ENCODE measurements at places on chromosomes 4 and X.

- DNase-seq, result no peak
Measured at GRCh38 chr4:76804096-76804495, 93.8 kb downstream of the SOWAHB start.

GRCh38 chr4:48943387-48943786, 36.8 kb upstream of the OCIAD2 start:
- DNase-seq, result no peak

DNA sequence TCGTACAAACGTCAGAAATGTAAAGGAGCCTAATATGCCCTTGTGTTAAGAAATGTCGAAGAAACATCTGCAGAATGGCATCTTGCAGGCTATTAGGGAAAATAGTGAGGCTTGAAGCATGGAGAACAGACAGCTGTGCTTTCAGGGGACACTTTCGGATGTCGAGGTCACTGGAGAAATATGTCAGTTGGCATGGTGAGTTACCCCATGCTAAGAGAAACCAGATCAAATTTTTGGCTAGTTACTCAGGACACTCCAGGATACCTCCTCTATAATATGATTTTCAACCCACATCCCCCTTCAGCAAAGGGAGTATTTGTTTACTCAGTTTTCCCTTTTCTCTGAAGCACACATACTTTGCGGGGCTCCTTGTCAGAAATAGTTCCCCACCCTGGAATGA, 171.4 kb downstream of the GPC3 start:
- no peak for DNase-seq

DNA sequence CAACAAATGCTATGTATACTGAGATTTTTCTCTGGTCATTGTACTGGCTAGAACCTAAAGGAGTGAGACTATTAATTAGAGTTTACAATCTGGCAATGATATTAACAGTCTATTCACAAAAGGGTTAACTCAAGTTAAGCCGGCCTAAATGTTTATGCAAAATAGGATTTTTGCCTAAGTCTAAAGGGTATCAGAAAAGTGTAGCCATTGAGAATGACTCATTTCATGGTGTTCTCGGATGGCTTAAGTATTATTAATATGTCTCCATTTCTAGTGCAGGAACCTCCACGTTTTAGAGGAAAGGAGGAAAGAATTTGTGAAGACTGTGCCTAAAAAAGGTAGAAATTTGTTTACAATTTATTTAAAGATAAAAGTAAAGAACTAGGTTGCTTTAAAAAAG, 29.8 kb downstream of the DYNLT3 start:
- no peak for DNase-seq

- no peak for DNase-seq
Measured at GRCh38 chr4:88985088-88985773, 71.8 kb downstream of the FAM13A start.

- DNase-seq, result no peak
Measured at GRCh38 chr4:169492436-169493163, 119.8 kb downstream of the NEK1 start.

GRCh38 chrX:34656842-34657725, at the start of gene TMEM47:
Gene TMEM47, minus strand, starts transcription at chrX:34657285. Its CDS starts 256 bp downstream, at chrX:34657029.
- DNase-seq, result no peak

DNA sequence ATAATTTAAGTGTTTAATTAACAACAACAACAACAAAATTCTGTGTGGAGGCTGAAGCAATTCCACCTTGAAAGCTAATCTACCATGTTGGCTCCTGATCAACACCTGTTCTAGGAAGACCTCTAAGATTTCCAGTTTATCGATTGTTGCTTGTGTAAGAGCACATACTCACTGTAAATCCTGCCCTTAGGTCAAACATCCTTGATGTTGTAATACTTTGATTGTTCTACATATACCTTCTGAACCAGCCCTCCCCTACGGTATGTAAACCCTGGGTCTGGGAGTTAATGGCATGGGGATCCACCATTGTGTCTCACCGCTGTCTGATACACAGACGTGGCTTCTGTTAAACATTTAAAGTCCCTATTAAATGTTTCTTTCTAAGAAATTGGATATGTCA, 73.2 kb downstream of the RASL11B start:
- no peak for DNase-seq

GRCh38 chr4:98966926-98967325, 28.6 kb upstream of the METAP1 start:
- DNase-seq, result no peak

DNA sequence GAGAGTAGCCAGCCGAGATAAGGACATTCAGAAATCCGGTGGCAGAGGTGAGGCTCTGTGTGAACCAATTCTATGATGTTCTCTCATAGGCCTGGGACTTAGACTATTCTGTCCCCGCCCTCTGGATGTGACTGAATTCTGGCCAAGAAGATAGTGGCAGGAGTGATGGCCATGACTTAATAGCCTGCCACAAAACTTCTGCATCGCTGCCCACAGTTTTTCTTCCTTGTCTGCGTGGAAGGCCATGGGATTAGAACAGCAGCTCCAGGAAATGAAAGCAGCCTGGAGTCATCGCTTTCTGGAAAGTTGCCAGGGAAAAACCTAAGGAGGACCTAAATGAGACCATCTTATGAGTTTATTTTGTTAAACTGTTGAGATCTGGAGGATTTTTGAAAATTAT, 134.7 kb downstream of the F11 start:
- DNase-seq, result no peak

- DNase-seq, result no peak
Measured at GRCh38 chr4:177339477-177340374, 30.1 kb downstream of the NEIL3 start.

DNA sequence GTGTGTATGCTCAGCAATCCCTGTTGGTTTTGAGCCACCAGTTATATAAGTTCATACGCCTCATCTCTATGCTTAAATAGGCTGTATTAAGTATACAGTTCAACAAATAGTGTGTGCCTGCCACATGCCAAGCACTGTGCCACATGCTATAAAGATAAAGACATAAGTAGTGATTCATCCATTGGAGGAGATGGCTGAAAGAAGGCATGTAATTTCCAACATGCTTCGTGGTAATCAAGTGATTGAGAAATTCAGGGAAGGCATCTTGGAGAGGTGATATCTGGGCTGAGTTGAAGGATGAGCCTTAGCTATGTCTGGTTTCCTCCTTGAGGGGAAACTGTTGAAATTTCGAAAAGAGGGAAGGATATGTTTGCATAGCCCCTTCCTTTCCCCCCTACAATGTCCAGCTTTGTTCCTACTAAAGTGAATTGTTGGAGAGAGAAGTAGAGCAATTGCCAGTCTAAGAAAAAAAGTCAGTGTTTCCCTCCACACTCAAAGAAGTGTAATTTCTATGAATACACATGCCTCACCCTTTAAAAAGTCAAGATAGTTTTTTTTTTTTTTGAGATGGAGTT, 96.5 kb downstream of the ARHGAP10 start:
- no peak for DNase-seq

DNA sequence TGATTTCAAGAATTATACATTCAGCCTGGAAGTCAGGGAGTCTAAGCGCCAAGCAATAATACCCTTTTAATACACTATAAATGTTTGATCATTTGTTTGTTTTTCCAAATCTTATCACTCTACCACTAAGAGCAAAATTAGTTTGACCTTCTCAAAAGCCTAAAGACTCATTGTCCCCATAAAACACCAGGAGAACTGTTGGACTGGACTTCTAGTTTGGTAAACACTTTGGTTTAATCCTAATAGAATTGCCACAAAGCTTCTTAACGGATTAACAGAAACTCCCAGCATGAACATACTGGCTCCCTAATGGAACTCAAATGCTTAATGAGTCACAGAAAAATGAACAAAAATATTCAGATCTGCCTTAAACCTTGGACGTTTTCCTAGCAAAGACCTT, 34.9 kb downstream of the SYTL5 start:
- DNase-seq, result no peak

GRCh38 chr4:176641237-176641636, 151.5 kb downstream of the VEGFC start:
- no peak for DNase-seq

GRCh38 chr4:129264008-129264657, 168.2 kb downstream of the C4orf33 start:
- DNase-seq, result no peak

DNA sequence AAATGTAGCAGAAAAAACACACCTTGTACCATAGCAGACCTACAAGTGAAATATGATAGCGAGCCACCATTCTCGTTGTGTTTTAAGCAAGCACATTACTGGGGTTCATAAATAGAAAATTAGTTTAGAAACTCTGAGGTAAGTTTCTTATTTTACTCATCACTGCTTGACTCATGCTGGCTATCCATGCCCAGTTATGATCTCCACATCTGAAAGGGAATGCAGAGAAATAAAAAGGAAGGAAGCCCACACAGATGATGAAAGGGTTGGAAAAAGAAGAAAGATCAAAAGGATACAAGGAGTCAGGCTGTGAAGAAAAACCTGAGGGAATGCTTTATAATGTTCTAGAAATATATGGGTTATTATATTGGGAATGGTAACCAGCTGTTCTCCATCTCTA, 54.5 kb downstream of the CAMK2D start:
- DNase-seq, result no peak

DNA sequence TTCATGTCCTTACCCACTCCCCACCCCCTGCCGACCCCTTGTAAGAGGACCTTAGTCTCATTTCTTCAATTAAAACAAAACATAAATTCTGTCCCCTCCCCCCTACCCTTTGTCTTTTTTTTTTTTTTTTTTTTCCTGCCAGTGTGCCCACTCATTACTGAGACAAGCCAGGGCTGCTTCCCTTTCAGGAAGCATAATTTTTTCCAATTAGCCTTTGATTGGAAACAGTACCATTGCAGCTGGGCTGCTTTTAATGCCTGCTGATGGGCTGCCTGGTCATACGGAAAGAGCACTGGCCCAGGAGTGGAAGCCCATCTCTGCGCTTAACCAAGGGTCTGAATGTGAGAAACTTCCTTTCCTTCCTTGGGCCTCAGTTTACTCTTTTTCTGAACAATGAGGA, 18.6 kb upstream of the CAPN6 start:
- no peak for DNase-seq

- no peak for DNase-seq
Measured at GRCh38 chr4:24468071-24468470, 116.3 kb downstream of the DHX15 start.

GRCh38 chr4:134345244-134345643, 143.7 kb upstream of the PABPC4L start:
- DNase-seq, result no peak

DNA sequence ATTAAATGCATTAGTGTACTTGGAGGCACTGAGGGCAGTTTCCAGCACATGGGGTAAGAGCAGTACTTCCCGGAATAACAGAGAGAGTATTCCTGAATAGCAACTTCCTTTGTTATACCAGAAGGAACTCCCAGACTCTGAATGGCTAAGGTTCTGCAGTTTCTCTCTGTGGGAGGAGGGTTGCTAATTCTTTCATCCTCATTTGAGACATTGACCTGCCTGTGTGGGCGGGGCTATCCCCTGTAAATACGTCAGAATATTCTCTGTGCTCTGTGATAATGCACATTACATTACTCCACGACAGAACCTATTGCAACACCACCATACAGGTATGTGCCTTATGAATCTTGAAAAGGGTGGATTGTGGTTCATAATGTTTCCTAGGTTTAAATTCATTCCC, 52.7 kb downstream of the SPINK2 start:
- DNase-seq, result no peak

DNA sequence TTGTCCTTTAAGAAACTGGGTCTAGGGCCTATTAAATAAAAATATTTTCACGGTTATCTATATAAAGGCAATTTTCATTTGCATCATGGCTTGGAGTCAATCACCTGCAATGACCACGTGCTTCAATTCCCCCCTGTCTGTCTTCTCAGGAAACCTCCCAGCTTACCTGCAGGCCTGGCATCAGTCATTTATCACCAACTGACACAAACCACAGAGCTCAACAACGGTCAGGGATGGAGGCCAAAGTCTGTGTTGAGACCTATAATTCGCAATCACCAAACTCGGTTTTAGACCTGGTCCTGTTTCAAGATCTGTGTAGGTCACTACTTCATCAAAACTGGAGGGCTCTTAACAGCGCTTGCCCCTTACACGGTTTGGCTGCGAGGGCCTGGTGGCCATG, 1.9 kb downstream of the SLC9A7 start:
- DNase-seq, result no peak

DNA sequence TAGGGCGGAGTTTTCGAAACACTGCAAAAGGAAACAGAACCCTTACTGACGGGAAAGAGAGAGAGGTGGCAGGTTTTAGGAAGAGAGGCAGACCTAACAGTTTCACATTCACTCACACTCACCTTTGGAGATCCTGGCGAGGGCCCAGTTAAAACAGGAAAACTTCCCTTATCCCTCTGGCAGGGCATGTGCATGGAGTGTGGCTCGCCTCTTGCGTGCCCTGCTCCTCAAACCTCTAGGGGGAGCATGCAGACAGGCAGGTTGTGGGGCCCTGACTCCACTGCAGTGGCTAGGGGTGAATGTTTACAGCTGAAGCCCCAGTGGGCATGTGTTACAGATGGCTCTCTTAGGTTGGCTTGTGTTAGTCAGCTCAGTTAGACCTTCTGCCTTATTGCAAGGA, 451.5 kb downstream of the UBE2NL start:
- no peak for DNase-seq

DNA sequence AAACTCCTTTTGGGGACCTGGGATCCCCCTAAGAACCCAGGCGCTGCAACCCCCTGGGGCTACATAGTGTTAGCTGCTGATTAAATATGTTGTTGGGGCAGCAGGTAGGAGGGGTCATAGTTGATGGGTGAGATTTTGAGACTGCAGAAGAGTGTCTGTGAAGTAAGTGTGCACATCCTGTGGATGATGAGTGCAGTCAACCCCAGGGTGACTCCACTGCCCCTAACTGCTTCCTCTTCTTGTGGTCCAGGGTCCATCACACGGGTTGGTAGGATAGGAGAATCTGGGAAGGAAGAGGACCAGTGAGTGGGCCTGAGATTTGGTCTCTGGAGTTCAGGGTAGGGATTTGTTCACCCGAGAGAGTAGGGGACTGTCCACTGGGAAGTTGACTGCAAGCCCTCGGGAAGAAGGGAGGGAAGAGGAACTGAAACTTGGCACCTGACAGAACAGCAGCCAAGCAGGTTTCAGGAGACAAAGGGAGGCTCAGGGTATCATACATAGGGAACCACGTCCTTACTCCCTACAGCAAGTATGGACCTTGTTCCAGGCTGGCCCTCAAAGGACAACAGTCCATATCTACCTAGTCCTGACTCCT, 8.5 kb downstream of the DLG3 start:
- DNase-seq, result no peak

DNA sequence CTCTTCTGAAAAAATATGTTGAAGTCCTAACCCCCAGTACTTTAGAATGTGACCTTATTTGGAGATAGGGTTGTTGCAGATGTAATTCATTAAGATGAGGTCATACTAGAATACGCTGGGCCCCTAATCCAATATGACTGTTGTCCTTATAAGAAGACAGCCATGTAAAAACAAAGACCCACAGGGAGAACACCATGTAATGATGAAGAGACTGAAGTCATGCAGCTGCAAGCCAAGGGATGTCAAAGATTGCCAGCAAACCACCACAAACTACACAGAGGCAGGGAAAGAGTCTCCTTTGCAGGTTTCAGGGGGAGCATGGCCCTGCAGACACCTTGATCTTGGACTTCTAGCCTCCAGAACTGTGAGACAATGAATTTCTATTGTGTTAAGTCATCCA, 37.4 kb downstream of the CXorf58 start:
- no peak for DNase-seq

- DNase-seq, result no peak
Measured at GRCh38 chr4:176376032-176376614, 56.4 kb downstream of the SPCS3 start.
